ENCODE measurements at places on chromosomes 6 and 20.

GRCh38 chr6:127855542-127856159, 45.2 kb downstream of the THEMIS start:
- DNase-seq = no peak

DNA sequence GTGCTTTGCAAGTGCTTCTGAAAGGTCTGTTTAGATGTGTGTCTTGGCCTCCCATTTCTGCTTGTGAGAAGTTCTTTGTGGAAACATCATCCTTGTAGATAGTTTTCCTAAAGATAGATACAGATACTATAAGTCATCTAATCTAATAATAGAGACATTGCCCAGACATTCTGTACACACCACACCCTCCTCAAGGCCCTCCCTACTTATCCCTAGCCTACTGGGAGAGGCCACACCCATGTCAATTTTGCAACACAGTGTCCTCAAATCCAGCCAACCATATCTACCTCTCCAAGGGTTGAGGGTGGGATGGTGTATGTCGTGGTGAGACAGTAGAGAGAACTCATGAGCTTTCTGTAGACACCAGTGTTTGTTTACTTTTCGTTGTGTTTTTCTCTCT, 6.2 kb downstream of the KDM1B start:
- no peak for DNase-seq

DNA sequence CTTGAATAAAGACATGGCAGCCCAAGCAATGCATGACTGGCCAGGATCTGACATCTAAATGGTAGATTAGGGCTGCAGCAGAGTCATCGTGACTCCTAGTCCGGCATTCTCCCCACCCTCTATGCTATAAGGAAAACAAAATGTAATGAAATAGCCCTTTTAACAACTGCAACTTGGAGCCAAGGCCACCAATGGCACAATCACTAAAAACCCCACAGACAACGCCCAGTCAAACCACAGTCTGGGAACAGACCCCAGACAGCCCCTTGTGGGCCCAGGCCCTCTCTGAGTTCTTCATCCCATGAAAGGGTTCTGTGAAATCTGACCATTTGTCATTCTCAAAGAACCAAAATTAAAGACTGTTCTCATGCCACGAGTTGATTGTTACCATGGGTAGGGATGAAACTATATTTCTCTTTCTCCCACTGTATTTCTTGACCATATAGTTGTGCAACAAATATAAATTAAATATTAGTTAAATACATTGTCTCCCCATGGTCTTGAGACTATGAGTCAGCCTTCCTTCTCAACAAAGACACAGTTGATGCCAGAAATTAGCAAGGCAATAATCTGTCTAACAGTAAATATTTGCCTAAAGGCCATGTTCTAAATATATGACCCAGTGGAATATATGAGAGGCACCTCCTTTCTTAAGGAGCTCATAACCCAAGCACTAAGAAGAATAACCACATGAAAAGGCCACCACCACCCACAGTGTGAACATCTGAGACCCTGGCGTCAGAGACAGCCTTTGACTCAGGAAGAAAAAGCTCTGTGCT, 85.6 kb upstream of the SSTR4 start:
- DNase-seq = no peak

DNA sequence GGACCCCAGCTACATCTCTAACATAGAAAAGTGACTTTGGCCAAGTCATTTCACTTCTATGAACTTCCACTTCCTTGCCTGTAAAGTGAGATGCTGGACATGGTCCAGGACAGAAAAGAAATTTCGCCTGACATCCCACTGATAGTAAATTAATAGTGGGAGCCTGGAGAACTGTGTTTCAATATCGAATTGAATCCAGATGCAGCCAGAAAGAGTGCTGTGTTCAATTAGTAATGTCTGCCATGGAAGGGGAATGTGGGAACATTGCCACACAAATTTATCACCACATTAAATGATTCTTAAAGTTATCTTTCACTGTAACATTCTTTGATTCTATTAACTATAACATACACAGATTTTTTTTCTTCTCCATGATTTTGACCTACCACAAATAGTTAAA, 255.0 kb downstream of the HACE1 start:
- DNase-seq = no peak

GRCh38 chr6:15876406-15876805, 213.6 kb upstream of the DTNBP1 start:
- no peak for DNase-seq

GRCh38 chr6:4858194-4859015, 82.2 kb downstream of the CDYL start:
- DNase-seq = no peak

GRCh38 chr6:89146718-89147700, 1.2 kb downstream of the PM20D2 start:
- DNase-seq = no peak

DNA sequence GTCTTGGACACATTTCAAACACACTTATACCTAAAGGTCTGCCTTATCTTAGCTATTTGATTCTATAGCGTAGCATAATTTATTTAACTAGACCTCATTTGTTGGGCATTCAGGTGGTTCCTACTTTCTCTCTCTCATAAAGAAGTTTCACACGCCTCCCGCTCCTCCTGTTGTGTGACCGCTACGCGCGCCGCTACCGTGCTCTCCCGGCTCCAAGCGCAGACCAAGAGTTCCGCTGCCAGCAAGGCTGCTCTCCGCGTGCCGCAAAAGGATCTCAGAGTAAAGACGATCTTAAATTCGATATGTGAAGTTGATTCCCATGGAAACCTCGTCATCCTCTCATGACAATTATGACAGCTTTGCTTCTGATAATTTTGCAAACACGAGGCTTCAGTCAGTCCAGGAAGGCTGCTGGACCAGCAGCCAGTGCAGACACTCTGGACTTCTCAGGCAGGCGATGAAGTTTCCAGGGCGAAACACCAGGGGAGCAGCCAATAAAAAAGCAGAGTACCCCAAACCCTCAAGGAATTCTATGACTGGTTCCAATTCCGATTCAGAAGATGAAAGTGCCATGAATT, 20.4 kb downstream of the PRSS16 start:
- no peak for DNase-seq

DNA sequence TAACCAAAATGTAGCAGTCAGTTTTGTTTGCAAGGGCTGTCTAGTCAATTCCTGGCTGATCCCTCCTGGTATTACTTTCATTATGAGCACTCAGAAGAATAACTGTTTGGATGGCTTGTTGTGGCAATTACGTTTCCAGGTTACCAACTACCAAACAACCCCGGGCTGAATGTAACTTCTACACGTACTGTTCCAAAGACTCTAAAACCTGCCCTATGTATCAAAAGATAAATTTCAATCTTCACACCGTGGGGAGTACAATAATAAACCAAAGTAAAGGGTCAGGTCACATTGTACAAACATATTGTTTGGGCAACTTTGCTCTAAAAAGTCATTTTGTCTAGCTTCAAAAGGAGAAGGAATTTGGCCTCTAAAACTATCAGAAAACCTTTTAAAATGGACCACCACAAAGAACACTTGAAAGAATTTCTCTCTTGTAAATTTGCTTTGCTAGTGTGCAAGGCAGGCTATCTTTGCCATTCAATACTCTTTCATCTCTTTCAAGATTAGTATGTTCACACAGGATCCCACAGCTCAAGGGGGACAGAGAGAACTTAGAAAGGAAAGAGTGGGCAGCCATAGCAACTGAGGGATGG, 27.6 kb downstream of the DCDC2 start:
- DNase-seq = no peak

- no peak for DNase-seq
Observed at GRCh38 chr6:122452509-122452908, 19.1 kb downstream of the SERINC1 start.

- DNase-seq = no peak
Observed at GRCh38 chr6:66578362-66578761, 871.3 kb upstream of the EYS start.

- no peak for DNase-seq
Observed at GRCh38 chr6:129767776-129768485, 58.0 kb upstream of the ARHGAP18 start.

GRCh38 chr6:154092326-154092962, 53.4 kb downstream of the OPRM1 start:
- no peak for DNase-seq

DNA sequence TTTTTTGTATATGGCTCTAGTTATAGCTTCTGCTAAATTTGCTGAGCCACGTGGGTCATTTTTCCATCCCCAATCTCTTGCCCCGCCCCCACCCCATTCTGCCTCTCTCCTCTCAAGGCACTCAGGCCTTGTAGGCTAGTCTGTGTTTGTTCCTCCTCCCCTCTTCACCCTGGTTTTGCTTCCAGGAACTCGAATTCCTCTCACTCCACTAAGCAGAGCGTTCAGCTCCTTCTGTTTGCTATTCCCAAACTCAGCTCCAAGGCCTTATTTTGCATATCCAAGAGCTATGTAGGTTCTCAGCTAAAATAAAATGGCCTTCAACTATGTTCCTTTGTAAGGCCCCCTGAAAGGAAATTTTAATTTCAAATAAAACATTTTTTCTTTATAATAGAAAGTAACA, 1293.7 kb downstream of the EPHA7 start:
- no peak for DNase-seq

DNA sequence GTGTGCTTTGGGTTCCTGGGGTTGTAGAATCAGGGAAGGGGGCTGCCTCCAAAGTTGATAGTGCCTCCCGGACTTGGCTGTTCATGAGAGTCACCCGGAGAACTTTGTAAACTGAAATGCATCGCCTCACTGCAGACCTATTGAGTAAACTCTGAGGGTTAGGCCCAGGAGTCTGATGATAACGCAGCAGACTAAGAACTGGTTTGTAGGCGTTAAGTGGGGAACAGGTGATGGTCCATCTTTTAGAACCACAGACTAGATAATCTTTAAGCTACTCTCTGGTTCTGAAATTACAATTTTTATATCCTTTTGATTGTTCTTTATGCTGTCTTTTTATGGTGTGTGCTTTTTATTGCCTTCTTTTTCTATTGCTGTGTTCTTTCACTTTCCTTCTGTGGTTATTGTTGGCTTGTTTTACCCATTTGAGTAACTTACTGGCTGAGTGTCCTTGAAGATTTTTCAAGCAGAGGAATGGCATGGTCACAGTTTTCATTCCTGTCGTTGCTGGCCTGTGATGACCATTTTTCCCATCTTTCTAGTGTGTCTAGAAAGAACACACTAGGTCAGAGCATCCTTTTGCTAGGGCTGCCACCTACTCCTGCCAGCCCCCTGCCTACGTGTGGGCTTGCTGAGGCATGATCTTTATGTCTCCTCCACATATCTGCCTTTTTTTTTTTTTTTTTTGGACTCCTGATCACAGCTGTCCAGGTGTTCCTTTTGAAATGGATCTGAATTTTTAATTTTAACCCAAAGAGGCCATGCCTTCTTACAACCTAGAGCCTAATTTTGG, 30.9 kb downstream of the LRRC1 start:
- no peak for DNase-seq

- peak; percentile 48 for DNase-seq
Observed at GRCh38 chr20:34045294-34045693, 51.6 kb downstream of the RALY start.

- no peak for DNase-seq
Observed at GRCh38 chr6:24856901-24857670, 58.4 kb upstream of the ARMH2 start.

- DNase-seq = peak; percentile 67
Observed at GRCh38 chr20:37845241-37845681, 57.7 kb upstream of the VSTM2L start.

GRCh38 chr20:33995053-33995831, 1.5 kb downstream of the RALY start:
- no peak for DNase-seq
